ENCODE measurements at places on chromosomes 3 and 15.

- no peak for DNase-seq
Observed at GRCh38 chr15:42371096-42371495, 11.8 kb downstream of the CAPN3 start.

DNA sequence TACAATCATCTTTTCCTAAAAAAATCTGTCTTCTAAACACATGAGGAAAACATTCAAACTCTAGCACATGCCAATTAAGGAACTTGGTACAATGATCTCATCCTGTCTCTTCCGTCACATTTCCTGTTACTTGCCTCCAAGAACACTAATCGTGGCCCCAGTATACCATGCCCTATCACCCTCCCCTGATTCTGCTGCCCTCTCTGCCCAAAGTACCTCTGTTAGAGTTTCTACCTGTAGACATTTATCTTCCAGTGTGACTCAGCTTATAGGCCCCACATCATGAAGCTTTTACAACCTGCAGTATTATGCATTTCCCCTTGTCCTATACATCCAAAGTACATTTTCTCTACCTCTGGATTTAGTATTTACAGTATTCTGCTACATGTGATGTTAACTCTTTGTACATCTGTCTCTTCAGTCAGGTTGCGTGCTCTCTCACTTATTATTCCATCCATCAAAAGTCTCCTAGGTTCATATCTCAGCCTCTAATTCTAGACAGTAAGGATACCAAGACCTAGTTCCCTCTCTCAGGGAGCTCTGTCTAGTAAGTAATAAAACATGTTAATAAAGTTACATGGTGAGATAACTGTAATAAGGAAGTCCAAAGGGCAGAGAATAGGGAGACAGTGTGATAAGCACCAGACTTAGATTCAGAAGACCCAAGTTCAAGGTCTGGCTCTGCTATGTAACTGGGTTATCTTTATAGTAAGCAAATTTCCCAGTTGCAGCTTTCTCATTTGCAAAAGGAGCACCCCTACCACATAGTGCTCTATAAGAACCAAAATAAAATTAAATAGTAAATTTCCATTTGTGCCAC, 8.9 kb upstream of the SEMA6D start:
- no peak for DNase-seq

DNA sequence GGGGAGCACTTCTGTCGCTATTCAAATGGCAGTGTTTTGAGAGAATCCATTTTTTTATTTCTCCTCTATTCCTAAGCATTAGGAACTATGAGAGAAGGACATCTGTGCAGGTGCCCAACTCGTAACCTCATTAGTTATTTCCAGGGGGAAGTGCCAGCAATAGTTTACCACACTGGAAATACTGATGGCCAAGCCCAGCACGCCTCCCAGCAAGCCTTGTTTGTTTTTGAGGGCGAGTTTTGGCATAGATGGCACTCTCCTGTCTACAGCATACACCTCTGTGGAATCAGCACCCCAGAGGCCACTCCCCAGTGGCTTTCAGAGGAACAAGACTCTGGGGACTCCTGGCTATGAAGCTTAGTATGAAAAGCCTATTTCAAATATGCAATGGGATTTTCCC, 36.6 kb downstream of the FAN1 start:
- no peak for DNase-seq

DNA sequence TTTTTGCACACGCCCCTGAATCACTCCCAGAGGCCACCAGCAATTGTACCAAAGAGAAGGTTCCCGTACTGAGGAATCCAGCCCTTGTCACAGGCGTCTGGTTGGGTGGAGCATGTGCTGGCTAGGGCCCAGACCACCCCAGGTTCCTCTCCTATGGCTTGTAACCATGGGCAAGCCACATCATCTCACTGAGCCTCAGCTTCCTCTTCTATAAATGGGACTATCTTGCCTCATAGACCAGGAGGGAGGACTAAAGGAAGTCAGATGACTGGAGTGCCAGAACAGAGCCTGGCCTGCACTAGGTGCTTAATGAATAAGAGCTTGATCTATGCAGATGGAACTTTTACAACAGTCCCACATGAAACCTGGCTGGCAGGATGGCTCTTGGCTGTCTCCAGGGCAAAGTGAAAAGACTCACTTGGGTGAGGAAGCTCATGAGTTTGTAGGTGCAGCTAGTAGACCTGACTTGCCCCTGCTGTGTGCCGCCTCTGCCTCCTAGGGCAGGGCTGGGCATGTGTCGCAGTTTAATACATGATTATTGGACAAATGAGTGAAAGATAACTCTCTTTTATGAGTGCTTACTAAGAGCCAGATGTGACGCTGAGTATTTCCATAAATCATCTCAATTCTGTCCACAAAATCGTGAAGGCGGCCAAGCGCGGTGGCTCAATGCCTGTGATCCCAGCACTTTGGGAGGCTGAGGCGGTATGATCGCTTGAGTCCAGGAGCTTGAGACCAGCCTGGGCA, 29.3 kb downstream of the CTSH start:
- DNase-seq = no peak

DNA sequence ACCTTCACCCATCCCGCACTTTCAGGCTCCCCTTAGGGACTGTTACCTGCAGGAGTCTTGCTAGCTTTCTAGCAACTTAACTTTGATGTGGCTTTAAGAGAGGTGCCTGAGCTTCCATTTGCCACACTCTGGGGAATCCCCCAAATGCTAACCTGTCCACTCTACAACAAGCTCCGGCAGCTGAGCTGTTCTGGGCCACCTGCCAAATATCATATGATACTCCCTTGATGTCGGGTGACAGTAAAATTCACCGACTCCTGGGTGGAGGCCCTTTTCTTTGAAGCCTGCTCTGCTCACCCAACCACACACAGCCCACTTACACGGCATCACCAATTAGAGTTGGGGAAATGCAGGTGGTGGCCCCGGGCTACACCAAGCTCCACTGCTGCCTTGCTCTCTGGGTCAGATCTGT, 38.0 kb upstream of the XCR1 start:
- no peak for DNase-seq

DNA sequence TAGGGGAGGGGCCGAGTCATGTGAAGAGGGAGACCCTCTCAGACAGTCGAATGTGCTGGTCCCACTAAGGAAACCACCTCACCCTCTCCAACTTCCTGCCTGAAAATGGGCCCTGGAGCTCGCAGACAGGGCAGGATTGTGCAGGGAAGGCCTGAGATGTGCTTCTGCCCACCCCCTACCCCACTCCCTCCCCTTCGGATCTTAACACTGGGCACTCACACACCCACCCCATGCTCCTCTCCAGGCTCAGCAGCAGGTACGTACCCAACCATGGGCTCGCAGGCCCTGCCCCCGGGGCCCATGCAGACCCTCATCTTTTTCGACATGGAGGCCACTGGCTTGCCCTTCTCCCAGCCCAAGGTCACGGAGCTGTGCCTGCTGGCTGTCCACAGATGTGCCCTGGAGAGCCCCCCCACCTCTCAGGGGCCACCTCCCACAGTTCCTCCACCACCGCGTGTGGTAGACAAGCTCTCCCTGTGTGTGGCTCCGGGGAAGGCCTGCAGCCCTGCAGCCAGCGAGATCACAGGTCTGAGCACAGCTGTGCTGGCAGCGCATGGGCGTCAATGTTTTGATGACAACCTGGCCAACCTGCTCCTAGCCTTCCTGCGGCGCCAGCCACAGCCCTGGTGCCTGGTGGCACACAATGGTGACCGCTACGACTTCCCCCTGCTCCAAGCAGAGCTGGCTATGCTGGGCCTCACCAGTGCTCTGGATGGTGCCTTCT, 20.0 kb downstream of the ATRIP start:
- DNase-seq = no peak

DNA sequence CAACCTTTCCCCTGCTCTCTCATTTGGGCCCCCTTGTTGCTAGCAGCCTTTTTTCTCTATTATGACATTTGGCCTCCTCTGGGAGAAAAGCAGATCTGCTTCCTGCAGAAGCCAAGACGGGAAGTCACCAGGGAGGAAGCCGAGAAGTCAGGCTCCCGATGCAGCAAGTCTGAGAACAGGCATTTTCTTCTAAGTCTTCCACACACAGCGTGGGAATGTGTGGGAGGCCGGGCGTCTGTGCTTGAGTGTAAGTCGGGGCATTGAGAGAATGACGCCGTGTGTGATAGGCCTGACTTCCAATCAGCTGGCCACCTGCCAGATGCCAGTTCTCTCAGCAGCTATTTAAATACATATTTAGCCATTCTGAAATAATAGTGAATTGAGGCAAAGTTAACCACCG, 75.8 kb upstream of the FAM98B start:
- DNase-seq = no peak

DNA sequence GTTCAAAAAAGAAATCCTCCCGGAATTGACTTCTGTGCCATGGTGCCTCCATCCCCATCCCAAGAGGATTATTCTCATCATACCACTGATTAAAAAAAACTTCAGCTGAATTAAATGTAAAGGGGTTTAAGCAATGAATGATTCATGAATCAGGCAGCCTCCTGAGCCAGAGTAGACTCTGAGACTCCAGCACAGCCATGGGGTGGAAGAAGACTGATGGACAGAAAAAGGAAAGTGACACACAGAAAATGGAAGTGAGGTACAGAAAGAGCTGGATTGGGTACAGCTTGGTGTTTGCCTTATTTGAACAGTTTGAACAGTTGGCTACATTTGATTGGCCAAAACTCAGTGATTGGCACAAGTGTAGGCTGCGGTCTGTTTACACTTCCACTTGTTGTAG, 224.8 kb upstream of the ATP10A start:
- DNase-seq = no peak

DNA sequence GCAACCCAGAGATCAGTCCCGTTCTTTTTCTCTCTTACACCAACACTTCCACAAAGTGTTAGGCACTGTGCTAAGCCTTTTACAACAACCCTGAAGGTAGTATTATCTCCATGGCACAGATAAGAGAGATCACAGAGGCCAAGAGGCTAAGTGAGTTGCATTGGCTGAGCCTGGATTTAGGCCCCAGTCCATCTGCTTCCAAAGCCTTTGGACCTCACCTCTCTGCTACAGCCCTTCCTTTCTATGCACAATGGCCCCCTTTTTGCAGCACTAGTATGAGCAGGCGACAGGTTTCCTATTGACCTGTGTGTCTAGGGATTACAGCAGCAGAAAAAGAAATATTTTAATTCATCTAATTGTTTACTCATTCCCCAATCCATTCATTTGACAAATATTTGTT, 76.2 kb downstream of the CRYGS start:
- DNase-seq = no peak

- no peak for DNase-seq
Observed at GRCh38 chr15:80585544-80586018, 109.5 kb upstream of the ABHD17C start.

DNA sequence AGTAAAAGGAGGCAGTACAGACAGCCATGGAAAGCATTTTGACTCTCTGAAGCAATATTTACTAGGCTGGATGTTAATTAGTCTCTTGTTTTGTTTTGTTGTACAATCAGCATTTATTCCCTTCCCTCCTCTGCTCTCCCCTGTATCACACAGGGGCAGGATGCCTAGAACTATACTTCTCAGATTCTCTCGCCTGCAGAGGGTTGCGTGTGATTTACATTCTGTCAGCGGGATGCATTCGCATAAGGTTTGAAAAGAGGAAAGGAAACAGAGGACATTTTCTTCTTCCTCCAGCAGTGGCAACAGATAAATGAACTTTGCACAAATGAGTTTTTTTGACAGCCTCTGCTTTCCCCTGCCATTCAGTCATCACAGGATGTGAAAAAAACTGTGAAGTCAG, 188.3 kb downstream of the RSL24D1 start:
- DNase-seq = no peak

GRCh38 chr15:60917461-60918145, 311.5 kb downstream of the RORA start:
- DNase-seq = no peak

- no peak for DNase-seq
Observed at GRCh38 chr15:29382862-29383261, 113.2 kb upstream of the NSMCE3 start.

DNA sequence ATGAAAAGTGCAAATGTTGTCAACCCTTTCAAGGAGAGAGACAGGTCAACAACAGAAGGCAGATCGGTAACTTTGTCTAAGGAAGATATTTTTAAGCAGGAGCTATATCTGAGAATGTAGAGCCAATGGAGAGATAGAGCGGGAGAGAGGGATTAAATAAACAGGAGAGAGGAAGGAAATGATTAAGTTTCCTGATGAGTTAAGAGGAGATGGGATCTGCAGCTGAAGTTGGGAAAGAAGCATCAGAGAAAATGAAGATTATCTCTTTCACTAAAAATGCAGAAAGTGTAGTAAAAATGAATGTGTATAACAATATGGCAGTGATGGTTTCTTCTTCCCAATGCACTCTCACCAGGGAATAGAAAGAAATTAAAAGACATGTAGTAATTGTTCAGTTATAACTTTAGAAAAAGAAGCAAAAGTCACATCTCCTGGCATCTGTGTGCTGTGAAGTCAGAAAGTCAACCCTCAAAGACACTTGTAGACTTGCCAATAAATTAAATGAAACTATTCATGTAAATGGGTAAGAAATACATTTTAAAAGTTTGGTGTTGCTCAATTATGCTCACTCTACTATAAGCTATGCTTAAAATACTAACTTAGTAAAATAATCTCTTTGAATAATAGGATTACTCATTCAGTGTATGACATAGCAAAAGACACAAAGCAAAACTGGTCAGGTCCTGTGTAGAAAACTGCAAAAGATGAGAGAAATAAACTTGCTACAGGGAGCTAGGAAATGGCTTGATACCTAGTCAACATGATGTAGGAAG, 264.6 kb downstream of the ZIC4 start:
- DNase-seq = no peak

GRCh38 chr3:120454076-120454689, 3.4 kb upstream of the FSTL1 start:
- DNase-seq = no peak

DNA sequence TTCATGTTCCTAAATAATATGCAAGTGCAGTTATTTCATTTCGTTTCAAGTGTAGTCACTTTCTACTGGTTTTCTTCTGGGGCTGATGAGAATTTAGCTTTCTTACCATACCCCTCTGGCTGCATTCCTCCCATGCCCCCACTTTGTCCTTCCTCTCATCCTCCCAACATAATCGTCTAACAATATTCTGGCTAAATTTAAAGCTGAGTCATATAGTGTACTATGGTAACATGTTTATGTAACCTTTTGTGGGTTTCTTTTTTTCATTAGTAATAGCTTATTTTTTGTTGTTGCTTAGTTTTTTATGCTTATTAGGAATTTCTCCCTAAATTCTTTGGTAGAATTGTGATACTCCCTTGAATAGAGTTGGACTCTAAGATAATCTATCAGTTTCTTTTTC, 30.5 kb downstream of the DUT start:
- DNase-seq = no peak

GRCh38 chr3:38916706-38917105, 100.7 kb upstream of the SCN10A start:
- DNase-seq = no peak
